ENCODE measurements at places on chromosomes 13 and 19.

DNA sequence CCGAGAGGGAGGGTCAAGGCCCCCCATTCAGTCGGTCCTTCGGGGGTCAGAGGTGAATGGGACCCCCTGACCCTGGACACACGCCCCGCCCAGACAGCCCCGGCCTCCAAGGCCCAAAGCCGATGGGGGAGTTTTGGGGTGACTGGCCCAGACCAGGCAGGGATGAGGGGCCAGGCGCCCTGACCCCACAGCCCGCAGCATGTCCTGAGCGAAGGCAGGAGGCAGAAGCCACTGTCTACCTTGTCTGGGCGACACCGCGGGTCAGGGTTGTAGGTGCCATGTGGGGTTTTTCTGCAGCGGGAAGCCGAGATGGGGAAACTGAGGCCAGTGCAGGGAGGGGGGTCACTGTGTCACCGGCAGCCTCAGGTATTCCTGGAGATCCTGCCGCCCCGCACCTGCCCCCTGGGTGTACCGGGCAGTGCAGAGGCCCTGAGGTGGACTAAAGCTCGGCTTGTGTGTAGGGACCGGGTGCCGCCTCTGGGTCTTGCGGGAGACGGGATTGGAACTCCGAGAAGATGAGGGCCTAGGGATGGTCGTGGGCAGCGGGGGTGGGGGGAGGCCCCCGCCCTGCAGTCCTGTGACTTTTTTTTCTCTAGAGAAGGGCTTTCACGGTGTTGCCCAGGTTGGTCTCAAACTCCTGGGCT is 8.5 kb downstream of the ARID3A start:
- no peak for DNase-seq

DNA sequence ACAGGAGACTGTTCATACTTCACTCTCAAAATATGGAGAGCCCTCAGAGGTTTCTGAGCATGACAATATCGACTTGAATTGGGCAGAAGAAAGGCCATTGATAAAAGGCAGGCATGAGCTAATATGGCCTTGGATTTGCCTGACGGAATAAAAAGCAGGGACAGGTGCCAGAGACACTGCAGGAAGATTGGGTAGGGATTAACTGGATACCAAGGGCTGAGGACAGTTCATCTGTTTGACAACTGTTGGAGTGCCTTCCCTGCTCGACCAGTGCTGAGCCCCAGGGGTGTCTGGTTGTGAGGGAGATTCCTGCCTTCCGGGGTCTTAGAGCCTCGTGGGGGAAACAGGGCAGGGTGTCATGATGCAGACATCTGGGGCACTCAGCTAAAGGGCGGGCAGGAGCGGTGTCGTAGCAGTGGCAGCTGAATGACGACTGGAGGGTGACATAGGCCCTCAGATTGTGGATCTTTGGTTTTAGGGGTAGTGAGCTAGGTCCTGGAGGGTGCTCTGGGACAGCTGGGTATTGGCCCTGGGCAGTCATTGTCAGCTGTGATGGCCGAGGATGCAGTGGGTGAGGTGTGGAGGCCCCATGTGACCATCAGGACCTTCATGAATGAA is 12.3 kb downstream of the GATAD2A start:
- no peak for DNase-seq

GRCh38 chr13:20414546-20415305 is 110.9 kb downstream of the CRYL1 start:
- no peak for DNase-seq

DNA sequence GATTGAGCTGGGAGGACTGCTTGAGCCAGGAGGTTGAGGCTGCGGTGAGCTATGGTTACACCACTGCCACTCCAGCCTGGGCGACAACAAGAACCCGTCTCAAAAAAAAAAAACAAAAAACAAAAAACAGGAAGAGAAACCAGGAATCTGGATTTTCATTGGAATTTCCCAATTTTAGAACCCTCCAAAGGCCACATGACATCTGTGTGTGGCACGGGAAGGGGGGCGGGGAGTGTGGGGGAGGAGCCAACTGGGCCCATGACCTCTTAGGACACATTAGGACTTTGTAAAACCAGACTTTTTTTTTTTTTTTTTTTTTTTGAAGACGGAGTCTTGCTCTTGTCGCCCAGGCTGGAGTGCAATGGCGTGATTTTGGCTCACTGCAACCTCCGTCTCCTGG is 21.2 kb upstream of the MYDGF start:
- DNase-seq = no peak

DNA sequence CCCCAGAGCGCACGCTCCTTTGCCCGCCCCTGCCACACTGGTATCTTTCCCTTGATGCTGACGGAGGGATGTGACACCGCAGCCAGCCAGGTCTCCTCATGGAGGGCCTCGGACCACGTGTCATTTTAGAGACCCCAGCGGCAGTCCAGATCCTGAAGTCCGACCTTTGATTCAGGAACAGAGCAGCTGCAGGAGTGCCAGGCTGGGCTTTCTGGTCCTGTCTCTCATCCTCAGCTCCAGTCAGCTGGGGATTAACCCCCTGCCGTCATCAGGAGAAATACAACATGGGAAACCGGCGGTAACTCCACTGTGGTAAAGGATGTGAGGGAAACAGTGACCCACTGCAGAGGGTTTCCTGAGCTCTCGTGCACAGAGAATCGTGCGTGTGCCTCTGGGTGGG is 140.6 kb downstream of the SIPA1L3 start:
- no peak for DNase-seq

- DNase-seq = no peak
Observed at GRCh38 chr13:38564256-38565150, 122.4 kb upstream of the FREM2 start.

DNA sequence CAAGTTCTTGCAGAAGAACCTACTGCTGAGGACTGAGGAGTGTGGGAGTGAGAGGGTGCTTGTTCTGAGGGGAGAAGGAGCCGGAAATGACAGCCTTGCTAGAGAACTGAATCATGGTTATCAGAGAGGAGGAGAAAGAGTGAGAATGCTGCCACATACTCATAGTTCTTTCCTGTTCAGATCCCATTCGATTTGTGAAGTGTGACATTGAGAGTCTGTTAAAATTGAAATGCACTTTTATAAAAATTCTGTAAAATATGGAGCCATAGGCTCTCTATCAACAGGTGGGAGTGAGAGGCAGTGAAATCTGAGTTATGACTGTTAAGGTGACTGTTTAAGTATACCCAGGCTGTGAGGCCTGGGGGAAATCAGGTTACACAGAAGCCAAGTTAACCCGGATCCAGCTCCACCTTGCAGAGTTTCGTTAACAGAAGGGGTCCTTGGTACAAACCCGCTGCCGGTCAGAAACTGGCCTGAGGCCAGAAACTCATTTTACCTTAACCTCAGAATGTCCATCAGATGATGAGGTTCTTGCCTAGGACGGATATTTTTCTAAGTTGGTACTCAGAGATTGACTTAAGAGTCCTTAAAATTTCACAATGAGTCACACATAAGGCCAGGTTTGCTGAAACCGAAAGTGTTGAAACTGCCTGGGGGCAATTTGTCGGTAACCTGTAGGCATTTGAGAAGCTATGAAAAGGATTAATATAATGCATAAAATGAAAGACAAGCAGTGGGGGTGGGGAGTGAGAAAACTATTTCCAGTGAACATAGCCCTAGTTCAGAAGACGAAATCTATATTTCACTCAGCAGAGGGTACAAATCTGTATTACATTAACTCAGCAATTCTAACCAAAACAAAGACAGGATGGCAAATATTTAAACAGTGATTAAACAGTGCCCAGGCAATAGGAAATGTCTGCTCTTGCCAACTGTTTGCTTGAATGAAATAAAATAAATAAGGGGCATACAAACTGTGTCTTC is 350.5 kb downstream of the KCNRG start:
- no peak for DNase-seq

All from GM12892 (cell line).